ENCODE measurements at places on chromosomes 3 and 15.

DNA sequence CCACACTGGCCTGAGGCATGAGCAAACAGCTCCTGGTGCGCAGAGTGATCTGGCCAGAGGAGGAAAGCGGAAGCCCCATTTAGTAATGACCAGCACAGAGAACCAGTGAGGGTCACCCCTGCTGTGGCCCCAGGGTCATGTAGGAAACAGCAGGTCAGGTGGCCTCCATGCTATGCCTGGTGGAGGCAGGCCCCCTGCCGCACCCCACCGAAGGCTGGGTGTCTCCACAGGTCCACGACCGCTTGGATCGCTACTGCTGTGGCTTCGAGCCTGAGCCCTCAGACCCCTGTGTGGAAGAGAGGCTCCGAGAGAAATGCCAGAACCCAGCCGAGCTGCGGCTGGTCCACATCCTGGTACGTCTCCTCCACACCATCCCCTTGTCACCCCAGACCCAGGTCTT, 52.6 kb downstream of the POMGNT2 start:
- no peak for DNase-seq

DNA sequence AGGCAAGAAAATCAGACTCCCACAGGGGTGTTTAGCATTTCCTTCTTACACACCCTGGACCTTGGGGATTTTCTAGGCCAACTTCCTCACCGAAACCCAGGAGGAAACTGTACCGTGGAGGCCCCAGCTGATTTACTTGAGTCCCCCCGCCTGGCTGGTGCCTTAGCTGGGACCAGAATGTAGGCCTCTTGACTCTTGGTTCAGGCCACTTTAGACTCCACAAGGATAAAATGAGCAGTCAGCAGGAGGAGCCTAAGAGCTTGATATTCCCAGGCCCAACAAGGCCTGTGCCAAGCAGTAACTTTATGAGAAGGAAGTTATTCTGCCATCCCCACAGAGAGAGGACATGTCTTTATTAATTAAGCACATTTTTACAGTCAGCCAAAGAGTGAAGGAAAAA, 4.6 kb upstream of the APBA2 start:
- DNase-seq: no peak

DNA sequence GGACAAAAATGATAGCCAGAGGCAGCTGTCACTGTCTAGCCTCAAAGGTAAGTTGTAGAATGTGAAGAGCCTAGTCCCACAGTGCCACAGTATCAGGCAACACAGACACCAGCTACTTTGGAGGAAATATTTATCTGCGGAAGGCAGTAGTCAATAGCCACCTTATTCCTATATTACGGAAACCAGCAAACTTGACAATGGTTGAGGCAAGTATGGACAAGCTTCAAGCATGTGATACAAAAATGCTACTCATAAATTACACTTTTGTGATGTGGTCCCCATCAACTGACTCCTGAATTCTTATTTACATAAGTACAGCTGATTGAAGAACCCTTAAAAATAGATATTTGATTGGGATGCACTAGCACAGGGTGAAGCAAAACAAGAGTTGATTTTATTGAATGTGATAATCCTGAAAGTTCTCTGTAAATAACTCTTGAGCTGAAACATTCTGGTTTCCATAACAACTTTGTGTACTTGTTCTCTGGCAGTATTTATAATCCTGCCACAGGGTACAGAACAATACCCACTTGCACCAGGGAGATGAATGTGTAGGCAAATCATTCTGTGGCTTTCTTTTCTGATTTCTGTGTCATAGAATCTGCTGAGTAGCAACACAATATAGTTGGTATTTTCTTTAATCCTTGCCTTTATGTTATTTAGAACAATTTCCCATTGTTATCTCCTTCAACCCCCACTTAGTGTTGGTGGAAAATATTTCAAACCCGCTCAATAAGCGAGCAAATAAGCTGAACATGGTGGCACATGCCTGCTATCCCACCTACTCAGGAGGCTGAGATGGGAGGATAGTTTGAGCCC, at the start of gene ANKUB1:
Gene ANKUB1, minus strand, starts transcription at position 103 of the 819 bp plus-strand sequence. CDS start 188 bp downstream, outside the sequence.
- no peak for DNase-seq

DNA sequence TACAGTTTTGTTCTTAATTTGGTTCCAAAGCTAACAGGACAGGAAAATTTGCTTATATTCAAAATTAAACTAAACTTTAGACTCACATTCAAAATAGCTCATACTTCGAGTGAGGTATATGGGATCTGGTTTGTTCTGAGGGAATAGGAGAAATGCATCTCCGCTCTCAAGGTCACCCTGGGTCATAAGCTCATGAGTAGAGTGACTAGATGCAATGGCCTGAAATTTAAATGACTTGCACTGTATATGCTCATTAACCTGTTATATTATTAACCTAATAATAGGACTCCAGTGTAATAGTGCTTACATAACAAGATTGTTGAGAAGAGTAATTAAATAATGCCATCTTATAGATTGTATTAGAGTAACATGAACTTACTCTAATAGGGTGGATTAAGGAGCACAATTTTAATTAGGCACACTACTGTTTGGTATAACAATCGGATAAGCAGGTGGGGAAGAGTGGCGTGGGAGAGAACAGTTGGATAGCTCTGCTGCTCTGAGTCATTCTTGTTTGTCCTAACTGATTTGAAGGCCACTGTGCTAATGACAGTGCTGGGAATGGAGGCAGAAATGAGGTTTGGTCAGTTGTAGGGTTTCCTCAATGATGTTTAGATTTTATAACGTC, 5.2 kb downstream of the NKTR start:
- DNase-seq: no peak

- DNase-seq: no peak
These were observed 87.4 kb upstream of the ADAMTS17 start for GRCh38 chr15:100429116-100429728.

DNA sequence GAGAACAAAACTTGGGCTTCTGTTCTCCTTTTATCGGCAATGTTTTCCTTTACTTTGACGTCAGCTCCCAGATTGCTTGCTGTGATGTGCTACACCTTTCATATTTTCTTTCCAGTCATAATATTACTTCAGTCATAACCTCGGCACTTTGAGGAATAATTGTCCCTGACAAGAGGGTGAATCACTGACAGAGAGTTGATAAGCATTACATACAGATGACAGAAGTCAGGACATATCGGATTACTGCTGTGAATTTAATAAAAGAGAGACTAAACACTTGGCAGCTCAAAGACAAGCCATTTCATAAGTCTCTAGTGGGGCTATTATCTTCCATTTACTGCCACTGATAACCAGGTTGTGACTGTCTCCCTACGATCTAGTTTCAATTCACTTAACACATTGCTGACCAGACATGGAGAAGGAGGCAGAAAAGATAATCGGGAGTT, 362.1 kb upstream of the ARRDC4 start:
- no peak for DNase-seq

GRCh38 chr3:185555860-185556347, 3.5 kb upstream of the LIPH start:
- no peak for DNase-seq

DNA sequence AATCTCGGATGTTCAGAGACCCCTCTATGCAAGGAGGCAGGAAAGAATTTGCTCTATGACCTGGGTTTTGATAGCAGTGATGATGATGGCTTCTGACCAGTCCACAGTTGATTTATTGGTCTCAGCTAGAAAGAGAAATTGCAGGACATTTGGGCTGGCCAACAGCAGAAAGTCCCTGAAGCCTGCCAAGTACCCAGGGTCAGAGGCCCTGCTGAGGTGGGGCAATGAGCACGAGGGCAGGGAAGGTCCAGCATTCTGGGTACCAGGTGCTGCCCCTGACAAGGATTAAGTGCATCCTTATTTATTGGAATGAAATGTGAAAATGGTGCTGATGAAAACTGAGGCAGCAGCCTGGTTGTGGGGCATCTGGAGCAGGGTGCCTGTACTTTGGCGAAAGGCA, 19.8 kb downstream of the C3orf62 start:
- no peak for DNase-seq

DNA sequence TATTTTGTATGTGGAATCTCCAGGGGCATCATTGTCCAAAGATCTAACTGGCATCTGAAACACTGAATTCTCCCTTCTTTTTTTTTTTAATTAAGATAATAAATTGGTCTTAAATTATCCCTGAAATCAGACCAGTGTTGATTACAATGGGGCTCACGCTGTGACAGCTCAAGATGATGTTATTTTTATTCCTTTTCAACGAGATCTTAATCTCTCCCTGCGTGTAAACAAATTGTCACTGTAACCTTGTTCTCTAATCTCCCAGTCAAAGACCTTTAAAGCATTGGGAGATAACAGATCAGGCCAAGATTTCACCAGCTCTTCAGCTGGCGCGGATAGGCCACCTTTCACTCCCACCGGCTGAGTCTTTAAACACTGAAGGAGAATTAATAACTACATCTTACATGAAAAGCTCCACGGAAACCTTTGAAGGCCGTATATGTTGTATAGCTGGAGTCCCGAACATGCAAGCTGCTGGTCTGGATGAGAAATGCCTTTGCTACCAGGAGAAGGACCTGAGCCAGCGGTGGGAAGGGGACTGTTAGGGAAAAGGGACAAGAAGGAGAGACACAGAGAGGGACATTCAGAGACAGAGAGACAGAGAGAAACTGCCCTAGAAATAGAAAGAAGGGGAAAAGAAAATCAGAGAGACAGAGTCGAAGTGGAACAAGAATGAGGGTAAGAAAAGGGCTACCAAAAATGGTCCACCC, 418.8 kb upstream of the NR2F2 start:
- no peak for DNase-seq

GRCh38 chr15:49024840-49025239, 21.4 kb downstream of the SECISBP2L start:
- DNase-seq: no peak

DNA sequence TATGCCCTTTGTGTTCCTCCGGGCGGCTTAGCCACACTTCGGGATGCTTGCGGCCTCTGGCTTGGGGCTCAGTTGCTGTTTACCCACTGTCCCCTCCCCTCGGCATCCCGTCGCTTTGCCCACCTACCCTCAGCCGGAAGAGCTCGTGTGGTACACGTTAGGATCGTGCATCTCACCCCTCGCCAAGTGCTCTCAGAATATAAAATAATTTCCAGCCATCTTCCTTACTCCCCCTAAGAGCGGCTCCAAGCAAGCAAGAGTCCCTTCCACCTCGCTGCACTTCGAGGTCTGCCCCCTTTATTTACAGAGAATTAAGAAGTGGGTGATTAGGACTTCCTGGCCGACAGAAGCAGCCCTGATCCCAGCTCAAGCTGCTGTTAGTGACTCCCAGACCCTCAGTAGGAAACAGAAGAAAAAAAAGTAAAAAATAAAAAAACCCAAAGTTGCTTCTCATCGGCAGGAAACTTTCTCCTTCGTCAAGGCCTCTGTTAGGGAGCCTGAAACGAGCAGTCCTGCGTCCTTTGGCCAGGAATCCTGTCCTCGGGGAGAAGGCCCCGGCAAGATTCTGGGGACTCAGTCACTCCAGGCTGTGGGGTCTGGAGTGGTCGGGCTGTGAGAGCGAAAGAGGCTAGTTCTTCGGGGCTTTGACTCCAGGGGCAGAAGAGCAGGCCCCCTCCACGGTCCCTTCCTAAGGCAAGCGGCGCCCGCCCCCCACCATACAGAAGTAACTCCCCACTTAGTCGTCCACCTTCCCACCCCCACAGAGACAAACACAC, 3.0 kb downstream of the MEIS2 start:
- peak; percentile 42 for DNase-seq

GRCh38 chr3:157333551-157333991, 103.1 kb upstream of the PTX3 start:
- DNase-seq: no peak

DNA sequence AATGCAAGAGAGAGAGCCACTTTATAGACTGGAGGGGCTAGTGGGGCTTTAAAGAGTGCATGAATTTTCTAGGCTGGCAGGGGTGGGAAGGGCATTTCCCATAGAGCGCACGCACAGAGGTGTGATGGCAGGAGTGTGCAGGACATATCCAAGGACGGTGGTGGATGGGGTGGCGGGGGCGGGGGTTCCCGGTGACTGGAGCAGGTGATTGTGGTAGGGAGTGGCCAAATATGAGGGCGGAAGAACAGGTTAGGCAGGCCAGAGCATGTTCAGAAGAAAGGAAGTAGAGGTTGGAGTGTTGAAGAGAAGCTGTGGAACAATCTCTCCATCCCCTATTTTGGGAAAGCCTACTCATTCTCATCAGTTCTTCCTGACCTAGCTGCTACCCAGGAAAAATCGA, 18.1 kb downstream of the FAM81A start:
- DNase-seq: no peak

DNA sequence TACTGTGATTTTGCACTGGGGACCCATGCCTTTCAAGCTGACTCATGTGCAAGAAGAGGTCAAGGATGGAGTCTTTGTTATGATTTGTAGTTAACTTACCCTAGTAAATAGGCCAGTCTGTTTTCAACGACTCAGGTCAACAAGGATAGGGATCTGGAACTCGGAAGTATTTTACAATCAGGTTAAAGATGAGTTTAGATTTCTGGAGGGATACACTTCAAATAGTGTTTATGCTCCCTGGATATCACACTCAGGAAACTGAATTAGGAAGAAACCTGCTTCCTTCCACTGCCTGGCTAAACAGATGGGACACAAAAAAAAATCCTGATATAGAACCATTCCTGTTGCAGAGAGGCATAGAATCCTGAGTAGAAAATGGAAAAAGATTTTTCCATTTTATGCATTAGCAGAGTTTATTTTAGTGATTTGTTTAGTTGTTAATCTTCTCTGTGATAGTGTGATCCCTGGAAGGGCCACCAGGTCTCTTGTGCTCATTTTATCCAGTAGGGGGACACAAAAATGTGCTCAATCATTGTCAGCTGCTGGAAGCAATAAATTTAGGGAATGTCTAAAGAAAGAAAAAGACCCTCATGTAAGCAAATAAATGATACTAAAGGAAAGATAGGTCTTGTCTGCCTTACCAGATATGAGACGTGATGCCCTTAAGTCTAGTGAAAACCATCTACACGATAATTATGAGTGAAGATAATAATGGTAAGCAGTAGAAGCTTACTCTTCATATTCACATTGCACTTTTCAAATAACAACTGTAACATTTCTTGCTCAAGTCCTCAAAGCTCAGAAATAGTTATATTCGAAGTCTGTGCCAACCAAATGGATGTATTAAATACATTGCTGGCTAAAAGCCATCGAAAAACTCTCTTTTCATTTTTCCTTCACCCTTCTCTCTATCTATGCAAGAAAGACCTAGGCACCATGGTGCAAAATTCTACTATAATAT, 452.1 kb upstream of the KCNMB2 start:
- DNase-seq: no peak

GRCh38 chr3:18295171-18295920, 129.8 kb downstream of the SATB1 start:
- DNase-seq: peak; percentile 23

DNA sequence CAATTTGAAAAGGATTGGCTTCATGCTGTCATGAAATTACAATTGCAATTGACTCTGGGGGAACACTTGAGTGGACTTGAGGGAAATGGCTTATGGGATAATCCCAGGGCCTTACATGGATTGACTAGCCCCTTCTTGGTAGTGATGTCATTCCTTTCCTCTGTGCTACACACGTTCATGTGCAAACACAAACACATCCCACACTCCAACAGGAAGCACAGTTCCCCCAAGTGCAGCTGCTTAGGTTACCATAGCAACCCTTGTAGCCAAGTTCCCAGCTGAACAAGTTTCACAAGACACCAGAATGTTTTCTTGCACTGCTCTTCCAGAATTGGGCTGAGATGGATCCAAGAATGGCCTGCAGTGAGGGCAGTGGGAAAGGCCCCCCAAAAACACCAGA, 217.0 kb downstream of the ZNF621 start:
- peak; percentile 83 for DNase-seq
